ENCODE measurements at places on chromosomes 1 and 21.

DNA sequence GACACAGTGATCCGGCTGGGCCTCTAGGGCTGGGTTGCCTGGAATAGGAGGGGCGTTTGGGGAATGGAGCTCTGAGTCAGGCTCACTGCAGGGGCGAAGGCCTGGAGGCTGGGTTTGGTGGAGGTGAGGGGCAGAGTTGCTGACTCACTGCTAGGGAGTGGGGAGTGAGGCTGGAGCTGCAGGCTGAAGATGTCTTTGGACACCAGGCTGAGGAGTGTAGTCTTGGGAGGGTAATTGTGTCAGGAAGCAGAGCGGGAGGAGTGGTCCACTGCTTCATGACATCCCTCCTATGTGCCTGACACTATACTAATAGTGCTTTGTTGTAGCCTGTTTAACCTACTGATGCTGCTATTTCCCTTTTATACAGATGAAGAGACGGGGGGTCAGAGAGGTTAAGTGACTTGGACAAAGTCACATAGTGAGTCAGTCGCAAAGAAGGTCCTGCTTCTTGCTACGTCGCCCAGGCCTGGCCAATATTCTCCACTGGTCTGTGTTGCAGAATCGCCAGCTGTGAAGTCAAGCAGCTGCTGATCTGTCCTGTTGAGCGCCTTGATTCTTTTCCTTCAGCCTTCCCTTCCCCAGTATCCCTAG, 13.6 kb downstream of the ACTL8 start:
- DNase-seq, result no peak

GRCh38 chr1:212188599-212189351, 96.4 kb upstream of the PPP2R5A start:
- no peak for DNase-seq

GRCh38 chr1:63662056-63662836, 69.0 kb downstream of the PGM1 start:
- peak; percentile 88 for DNase-seq

DNA sequence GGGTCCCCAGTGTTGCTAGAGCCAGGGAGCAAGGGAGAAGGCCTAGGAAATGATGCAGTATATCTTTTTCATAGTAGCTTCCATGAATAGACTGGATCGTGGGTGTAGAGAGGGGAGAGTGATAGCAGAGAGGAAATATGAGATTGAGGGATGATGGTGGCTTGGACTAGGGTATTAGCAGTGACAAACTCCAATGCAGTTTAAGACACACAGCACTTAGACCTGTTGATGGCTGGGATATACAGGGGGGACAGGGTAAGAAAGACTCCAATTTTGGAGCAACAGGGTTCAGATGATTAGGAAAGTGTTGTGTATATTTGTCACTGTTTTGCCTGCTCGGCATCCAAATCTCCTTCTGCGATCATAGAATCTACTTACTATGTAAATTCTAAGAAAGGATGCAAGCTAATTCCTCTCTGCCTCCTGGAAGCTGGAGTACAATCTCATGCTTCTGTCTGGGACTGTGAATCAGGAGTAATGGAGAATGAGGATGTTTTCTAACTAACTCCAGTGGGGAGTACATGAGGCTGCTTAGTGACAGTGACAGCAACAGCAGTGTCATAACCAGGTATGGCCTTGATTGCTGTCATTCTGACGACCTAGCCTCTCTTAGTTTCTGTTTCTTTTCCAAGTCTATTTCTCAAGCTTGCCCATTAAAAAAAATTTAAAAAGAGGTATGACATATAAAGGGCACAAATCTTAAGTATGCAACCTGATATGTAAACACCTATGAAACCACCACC, 47.5 kb downstream of the SYDE2 start:
- DNase-seq, result no peak

- no peak for DNase-seq
Observed at GRCh38 chr21:37688952-37689659, 227.2 kb downstream of the KCNJ6 start.
